ENCODE measurements at places on chromosomes 3 and 15.

DNA sequence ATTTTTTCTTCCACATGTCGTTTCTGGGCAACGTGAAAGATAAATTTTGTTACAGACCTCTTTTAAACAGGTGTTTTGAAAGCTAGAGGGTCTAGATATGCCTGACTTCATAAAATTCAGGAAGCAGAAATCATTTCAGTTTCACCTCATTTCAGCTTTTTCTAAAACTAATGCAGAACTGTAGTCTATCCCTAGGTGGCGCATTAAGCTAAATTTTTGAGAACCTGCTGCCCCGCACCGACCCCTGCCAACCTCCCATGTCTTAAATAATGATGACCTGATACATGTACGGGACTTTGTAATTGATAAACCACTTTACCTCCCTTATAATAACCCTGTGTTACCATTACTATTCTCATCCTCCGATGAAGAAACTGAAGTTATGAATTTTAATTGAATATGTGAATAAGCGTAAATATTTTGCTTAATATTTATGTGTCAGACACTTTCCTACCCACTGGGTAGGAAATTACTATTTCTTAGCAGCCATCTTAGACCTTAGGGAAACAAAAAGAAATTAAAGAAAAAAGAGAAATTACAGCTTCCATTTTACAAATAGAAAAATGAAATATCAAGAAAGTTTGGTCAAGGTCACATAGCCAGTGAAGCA is 78.7 kb upstream of the GCNT3 start:
- DNase-seq: no peak

- no peak for DNase-seq
Measured at GRCh38 chr3:1288805-1289494, 196.1 kb downstream of the CNTN6 start.

DNA sequence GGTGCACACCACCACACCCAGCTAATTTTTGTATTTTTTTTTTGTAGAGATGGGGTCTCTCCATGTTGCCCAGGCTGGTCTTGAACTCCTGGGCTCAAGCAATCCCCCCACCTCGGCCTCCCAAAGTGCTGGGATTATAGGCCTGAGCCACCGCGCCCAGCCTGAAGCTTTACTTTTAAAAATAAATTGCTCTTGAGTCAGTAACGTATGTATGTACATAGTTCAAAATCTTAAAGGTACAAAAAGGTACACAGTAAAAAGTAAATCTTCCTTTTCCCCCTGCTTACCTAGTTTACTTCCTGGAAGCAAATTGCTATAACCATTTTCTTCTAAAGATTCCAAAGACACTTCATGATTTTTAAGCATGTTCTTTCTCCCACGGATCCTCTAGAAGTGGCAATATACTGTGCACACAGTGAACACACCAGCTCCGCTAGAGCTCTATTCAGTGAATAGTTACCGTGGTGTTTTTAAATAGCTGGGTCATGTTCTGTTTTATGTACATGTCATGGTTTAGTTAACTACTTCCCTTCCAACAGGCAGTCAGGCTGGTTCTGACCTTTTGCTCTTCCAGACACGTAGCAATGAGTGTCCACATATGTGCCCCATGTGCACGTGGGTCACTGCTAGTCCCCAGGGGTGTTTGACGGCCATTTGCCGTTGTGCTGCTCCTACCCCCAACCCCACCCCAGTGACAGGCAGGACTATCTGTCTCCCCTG is 82.1 kb downstream of the EEFSEC start:
- no peak for DNase-seq

GRCh38 chr3:196175116-196175625 is 36.0 kb downstream of the ZDHHC19 start:
- DNase-seq: no peak

GRCh38 chr3:33360136-33360825 is 79.9 kb downstream of the UBP1 start:
- no peak for DNase-seq

GRCh38 chr3:134356411-134357040 is 17.7 kb downstream of the AMOTL2 start:
- DNase-seq: no peak
